CD4-positive, alpha-beta T cell (primary cell): ENCODE measurements at places on chromosomes 3 and 15. TPM values are rescaled to one million over a fixed set of nuclear protein-coding genes. Genes with fewer than 3 reads are reported as not detected.

- DNase-seq, result no peak
Measured at GRCh38 chr3:78368636-78369345, 1328.9 kb downstream of the ROBO2 start.

- DNase-seq, result no peak
Measured at GRCh38 chr3:189297932-189298331, 126.2 kb downstream of the TPRG1 start.

GRCh38 chr3:175411405-175411804 lies 552.3 kb downstream of the NAALADL2 start:
- DNase-seq, result no peak

Gene SPINK8
- total RNA-seq, result not detected

GRCh38 chr3:154023148-154023547 lies 98.0 kb upstream of the ARHGEF26 start:
- no peak for DNase-seq

Gene SLC24A5
- total RNA-seq, result not detected

DNA sequence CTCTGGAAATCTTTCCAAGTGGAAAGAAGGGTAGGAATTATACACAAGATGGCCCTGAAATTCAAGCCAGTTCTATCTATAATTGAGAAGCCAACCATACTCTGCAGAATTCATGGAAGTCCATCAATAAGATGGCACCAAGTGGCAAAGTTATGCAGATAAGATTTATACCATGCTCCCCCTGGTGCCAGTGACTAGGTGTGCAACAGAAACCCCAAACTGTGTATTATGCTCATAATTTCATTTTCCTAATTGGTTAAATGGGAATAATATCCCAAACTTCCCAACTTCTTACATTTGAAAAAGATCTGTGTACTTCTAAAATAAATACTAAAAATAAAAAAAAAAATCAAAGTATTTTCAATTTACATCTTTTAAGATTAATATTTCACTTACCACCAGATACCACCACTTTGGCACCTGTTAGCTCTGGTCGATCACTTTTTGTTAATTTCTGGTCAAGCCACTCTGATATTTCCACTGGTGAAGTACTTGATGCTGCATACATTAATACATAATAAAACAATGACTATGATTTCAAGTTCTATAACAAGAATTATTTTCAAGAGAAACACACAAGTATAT lies 25.9 kb downstream of the ETFA start:
- no peak for DNase-seq

- DNase-seq, result no peak
Measured at GRCh38 chr15:39781147-39781966, 1.3 kb downstream of the FSIP1 start.

Gene TEX9
- total RNA-seq, result 1.3 TPM

DNA sequence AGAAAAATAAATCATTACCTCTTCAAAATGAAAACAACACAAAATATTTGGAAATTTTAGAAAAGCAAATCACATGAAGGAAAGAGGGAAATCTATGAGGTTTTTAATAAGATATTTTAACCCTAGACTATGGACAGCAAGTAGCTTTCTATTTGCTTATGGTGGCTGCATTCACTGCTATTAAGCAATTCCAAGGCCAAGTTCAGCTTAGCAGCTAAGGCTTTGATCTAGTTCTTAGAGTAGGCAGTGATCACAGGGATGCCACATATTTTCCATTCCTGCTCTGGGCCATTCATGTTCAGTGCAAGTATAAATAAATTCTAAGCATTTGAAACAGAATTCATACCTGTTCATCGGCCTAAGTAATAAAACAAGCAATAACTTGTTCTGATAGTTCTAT lies 235.3 kb downstream of the CDIN1 start:
- no peak for DNase-seq

Gene NR1I2
- 0.25 TPM for total RNA-seq

Gene CNTN6
- total RNA-seq, result not detected

GRCh38 chr3:116445311-116445841 lies at the start of gene LSAMP:
Gene LSAMP (minus strand): TSS chr3:116445487.
- DNase-seq, result no peak

GRCh38 chr3:116341899-116342298 lies 103.4 kb downstream of the LSAMP start:
- DNase-seq, result no peak

Gene NOX5
- total RNA-seq, result not detected

DNA sequence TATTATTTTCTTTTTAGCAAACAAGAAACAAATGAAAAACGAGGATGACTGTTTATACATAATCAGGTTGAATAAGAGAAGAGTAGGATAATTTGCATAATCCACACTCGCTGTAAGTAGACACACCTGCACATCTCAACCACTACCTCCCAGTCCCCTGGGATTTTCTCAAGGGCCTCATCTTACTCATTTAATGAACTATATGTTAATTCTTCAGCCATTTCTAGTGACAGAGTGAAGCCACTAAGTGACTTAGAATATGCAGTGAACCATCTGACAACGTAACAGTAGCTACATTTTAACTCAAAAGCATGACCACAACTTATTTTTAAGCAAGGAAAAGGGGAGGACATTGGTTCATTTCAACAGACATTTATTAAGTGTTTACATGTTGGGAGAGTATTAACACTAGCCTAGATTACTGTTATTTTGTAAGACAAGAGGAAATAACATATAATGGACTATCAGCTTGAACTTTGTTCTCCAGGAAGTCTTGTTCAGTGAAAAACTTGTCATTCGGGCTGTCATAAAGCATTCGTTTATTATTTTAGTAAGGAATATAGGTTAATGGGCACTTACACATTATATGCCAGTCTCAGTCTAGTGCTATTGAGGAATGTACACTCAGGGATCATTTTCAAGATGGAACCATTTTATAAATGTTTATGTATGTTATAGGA lies 173.0 kb upstream of the ROBO2 start:
- DNase-seq, result no peak

GRCh38 chr3:158470944-158471638 lies 99.9 kb upstream of the MLF1 start:
- no peak for DNase-seq

Gene ANKRD63
- total RNA-seq, result not detected

DNA sequence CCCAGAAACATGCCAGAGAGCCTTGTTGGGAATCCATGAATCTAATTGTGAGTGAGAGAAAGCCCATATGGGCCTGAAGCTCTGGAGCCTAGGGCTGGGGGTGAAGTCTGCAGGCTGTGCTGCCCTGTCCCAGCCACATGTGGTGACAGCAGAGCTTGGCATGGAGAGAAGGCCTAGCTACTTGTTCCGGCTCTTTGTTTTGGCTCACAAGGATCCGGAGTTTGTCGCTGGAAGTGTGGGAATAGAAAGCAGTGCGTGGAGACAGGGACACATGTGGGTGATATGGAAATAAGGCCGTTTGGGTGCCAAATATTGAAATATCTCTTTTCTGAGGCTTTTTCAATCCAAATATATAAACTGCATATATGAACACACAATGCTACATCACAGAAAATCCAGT lies 78.2 kb downstream of the CLSTN2 start:
- no peak for DNase-seq

DNA sequence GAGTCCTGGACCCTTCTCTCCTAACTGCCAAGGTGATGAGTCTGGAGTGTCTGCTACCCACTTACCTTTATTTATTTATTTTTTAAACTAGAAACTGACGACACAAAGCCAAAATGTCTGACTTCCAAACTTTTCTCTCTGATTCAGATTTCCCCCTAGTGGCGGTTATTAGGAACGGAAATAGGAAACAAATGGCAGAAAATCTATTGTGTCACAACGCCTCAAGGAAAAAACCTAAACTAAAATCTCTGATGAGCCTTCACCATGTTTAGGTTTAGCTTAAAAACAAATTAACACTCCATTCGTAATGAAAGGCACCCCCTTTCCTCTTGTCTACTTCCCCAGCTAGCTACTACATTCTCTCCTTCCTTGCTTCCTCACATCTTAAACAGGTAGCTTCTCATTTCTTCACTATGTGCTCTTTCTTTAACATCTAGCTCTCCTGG lies 94.0 kb upstream of the MEX3B start:
- DNase-seq, result no peak

DNA sequence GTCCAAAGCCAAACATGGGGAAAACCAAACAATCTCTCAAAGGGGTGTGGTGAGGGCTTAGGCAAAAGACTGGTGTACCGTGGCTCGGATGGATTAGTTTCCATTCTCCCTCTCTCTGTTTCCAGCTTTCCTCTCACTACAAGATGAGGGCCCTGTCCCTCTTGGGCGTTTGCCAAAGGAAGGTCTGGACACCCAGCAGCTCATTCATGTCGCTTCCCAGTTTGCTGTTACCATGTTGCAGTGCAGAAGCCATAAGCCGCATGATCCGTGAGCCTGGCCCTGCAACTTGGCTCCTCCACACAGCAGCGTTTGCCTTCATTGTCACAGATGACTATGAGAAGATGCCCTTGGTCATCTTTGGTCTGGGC lies 92.2 kb downstream of the APBA2 start:
- DNase-seq, result no peak

GRCh38 chr3:5260992-5261501 lies 73.5 kb downstream of the EDEM1 start:
- DNase-seq, result no peak

Gene TTC21A
- total RNA-seq, result 4.1 TPM

Gene PODXL2
- 4.2 TPM for total RNA-seq

DNA sequence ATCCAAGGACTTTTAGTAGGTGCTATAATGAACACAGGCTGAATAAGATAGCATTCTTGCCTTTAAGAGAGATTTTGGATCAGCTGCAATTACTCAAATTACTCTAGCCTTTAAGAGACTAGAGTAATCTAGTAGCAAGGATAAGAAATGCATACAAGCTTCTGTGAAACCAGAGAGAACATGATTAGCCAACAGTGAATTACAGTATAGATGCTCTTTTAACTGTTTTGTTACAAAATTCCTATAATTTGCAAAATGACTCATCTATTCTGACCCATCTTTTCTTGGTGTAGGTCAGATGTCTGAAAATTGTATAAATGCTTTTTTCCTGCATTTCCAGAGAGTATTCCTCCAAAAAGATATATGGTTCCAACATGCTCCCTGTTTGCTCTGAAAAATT lies 66.9 kb downstream of the CEP63 start:
- no peak for DNase-seq

Gene TIPARP
- total RNA-seq, result 158 TPM

- DNase-seq, result no peak
Measured at GRCh38 chr3:156148946-156149381, 28.6 kb downstream of the KCNAB1 start.

Gene THRB
- not detected for total RNA-seq

DNA sequence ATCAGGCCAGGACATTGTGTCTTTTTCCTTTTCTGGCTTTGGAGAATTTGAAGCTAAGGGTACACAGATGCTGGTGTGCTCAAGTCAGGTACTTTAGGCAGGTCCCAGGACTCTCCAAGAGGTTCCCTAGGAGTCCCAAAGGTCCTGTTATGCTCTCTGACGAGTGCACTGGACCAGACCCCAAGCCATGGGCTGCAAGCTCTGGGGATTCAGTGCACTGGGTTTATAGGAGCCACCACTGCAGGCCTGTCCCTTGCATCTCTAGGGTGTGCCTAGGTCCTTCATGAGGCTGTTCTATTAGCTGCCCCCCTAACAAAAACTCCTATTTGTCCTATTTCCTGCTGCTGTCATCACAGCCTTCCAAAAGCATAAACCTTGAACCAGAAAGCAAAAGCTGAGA lies 31.9 kb upstream of the BFSP2 start:
- no peak for DNase-seq

GRCh38 chr3:4794798-4795197 lies 184.4 kb upstream of the BHLHE40 start:
- no peak for DNase-seq
